ENCODE measurements at places on chromosomes 11 and 22. TPM values are rescaled to one million over a fixed set of nuclear protein-coding genes. Genes with fewer than 3 reads are reported as not detected.

PHOX2A gene
- not detected for polyA plus RNA-seq

GRCh38 chr11:72951888-72952287, 137.7 kb downstream of the ATG16L2 start:
- DNase-seq, result no peak

DNA sequence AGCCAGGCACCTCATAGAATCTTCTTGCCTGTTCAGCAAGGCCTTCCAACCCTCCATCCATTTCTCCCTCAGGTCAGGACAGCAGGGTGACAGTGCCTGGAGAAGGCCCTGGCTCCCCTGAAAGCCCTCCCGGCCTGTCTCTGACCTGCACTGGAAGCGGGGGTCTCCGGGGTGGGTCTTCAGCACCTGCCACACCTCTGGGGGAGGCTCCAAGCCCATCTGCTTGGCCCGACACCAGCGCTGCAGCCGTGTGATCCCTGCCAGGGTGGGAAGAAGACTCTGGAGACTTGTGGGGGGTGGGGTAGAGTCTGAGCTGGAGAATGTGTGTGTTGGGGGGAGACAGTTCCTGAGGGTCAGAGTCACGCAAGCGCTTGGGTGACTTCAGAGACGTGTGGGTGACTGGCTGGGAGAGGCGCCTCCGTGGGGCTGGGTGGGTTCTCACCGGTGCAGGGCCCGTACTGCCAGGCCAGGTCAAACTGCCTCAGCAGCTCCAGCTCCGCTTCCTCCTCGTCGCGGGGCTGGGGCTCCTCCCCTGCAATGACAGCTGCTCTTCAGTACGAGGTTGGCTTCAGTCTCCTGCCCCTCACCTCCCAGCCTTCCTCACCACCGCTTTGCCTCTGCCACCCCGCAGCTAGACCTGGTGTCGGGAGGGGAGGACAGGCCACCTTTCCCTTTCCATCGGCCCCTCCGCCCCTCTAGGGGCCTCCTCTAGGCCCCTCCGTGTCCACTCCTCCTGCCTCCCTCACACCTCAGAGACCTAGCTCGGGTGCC, 615 bp downstream of the POLD4 start:
- DNase-seq, result no peak

DNA sequence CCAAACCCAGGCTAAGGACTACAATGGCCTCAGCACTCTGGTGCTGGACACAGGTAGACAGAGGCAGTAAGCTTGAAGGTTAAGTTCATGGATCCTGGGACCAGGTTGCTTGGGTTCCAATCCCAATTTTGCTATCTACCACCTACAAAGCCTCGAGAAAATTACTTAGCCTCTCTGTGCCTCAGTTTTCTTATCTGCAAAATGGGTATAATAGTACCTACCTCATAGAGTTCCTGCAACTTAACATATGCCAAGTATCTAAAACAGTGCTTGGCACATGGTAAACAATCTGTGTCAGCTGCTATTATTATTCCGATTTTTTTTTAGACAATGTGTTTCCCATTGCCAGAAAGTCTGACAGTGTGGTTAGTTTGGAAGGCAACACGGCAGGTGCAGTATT, 37.5 kb downstream of the SYN3 start:
- DNase-seq, result no peak

DNA sequence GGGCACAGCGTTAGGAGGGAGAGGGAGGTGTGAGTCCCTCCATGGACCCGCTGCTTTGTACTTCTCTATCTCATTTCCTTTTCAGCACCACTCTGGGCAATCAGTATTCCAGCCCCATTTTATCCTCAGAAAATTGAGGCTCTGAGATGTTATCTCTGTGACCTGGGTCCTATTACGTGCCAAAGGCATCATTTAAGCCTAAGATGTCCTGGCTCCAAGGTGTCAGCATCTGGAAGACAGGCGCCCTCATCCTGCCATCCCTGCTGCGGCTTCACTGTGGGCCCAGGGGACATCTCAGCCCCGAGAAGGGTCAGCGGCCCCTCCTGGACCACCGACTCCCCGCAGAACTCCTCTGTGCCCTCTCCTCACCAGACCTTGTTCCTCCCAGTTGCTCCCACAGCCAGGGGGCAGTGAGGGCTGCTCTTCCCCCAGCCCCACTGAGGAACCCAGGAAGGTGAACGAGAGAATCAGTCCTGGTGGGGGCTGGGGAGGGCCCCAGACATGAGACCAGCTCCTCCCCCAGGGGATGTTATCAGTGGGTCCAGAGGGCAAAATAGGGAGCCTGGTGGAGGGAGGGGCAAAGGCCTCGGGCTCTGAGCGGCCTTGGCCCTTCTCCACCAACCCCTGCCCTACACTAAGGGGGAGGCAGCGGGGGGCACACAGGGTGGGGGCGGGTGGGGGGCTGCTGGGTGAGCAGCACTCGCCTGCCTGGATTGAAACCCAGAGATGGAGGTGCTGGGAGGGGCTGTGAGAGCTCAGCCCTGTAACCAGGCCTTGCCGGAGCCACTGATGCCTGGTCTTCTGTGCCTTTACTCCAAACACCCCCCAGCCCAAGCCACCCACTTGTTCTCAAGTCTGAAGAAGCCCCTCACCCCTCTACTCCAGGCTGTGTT, 829 bp upstream of the APOC3 start:
- no peak for DNase-seq

DNA sequence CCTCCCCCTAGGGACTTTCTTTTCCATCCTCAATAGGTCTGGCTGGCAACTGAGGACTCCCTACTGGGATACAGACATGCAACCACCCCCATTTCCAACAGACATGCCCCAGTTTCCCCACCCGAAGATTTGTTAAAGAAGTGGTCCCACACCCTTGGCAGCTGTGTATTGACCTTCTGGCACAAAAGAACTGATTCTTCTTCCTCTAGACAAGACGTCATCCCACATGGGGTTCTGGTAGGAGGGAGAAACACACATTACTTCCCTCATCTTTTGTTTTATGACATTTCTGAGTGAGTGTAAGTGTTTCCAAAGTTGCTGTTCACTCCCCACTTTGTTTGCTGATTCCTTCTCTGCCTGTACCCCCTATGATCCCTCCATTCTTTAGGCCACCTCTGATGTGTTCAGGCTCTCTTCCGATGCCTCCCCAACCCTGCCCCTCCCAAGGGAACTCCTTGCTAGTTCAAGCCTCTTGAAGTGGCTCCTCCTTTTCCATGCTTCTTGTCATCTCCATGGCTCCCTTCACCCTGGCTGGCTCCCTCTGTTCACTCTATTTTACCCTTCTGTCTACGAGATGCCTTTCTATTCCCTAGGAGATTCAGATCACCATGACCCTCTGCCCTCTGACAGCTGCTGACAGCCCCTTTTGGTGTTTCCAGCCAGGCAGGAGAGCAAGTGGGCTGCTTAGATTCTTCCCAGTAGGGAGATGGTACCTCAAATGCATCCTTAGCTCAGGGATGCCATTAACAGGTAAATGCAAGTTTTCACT, 4.3 kb downstream of the KIRREL3 start:
- DNase-seq, result no peak

Data from right renal cortex interstitium (tissue), 3 donors.